ENCODE measurements at places on chromosomes 6 and 20. TPM values are rescaled to one million over a fixed set of nuclear protein-coding genes. Genes with fewer than 3 reads are reported as not detected.

The OOEP gene
- total RNA-seq, result not detected

The WFDC10A gene
- total RNA-seq, result not detected

The FRS3 gene
- total RNA-seq, result 17.8 TPM

The IL20RA gene
- total RNA-seq, result not detected

The CLPSL1 gene
- not detected for total RNA-seq

The RHAG gene
- total RNA-seq, result not detected

The TMC2 gene
- not detected for total RNA-seq

The MYMX gene
- total RNA-seq, result 0.91 TPM

The VNN1 gene
- not detected for total RNA-seq
